ENCODE measurements at places on chromosomes 11 and 22. TPM values are rescaled to one million over a fixed set of nuclear protein-coding genes. Genes with fewer than 3 reads are reported as not detected.
A peak's percentile ranks its signal among the peaks of the same experiment; 100 is the strongest.

Gene SLC15A3
- 2.0 TPM for total RNA-seq

Gene HEPHL1
- total RNA-seq: not detected

Gene CD6
- 214 TPM for total RNA-seq

Gene SAA4
- total RNA-seq: not detected

Gene HMOX1
- total RNA-seq: 0.68 TPM

Gene OR4D5
- not detected for total RNA-seq

Gene MUC5AC
- not detected for total RNA-seq

Gene KRTAP5-10
- not detected for total RNA-seq

Gene MFRP
- not detected for total RNA-seq

DNA sequence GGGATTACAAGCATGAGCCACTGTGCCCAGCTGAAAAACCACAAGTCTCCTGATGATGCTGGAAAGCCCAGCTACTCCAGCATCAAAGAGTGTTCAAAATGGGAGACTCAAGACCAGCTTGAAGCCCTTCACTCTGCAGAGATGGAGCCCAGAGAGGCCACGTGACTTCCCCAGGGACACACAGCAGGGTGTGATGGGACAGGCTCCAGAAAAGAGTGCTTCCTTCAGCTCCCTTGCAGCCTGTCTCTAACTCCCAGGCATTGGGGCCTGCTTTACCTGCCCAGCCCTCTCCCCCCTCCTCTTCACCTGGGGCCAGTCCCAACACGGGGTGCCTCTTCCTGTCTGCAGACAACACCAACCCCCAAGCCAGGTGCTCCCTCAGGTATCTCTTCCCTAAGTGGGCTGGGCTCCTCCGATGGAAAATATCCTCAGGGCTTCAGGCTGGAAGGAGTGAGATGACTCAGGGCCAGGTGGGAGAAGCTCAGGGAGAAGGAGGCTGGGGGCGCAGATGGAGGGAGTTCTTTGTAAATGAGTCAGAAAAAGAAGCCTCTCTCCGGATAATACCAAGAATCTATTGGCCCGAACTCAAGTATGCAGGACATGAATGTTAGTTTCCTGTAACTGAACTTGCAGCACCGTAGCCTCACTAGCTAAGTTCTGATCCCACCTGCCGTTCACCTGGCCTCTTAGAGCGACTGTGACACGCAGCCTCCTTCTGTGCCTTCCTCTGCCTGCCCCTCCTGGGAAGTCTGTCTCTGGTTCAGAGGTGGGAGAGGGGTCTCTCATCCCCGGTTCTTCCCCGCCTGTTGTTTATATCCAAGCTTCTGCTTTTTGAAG, 326.6 kb downstream of the MN1 start:
- DNase-seq: no peak

DNA sequence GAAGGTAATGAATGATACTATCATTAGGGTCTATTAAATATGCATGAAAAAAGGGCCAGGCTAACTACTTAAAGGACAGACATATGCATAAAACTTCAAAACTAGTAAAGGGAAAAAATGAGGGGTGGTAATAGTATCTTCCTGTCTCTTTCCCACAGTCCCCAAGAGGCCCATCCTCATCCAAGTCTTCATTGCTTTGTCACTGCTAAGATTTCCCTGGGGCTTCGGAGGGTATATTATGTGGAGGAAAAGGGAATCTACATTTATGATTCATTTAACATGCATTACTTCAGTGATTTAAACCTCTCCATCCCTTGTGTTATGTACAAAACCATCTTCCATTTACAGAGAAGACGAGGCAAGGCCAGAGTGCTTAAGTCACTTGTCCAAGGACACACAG, 66.1 kb downstream of the CWC15 start:
- DNase-seq: no peak

DNA sequence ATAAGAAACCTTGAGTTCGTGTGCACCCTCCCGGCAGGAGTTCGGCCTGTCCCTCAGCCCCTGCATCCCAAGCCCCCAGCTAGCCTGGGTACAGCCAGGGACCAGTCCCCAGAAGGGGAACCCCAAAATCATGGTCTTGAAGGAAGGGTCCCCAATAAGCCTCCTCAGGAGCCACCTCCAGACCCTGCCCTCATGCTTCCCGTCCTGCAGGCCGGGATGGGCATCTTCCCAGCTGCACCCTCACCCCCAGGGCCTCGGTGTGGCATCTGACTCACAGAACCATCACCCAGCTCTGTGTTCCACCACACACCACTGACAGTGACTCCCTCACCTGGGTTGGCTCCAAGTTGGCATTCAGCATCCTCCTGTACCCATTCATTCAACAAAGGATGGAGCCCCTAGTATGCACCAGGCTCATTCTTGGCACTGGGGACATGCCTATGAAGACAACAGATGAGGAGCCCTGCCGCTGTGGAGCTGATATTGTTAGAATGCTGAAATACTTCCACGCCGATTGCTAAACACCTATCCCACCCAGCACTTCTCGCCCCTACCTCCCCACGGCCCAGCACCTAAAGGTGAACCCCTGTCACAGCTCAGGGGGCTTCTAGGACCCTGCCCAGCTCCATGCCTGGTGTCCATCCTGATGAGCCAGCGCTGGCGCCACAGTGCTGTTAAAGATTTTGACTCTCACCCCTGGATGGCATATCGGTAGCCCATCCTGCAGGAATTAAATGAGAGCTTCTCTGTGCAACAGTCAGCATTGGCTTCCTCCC, 77.8 kb downstream of the BUD13 start:
- DNase-seq: no peak

DNA sequence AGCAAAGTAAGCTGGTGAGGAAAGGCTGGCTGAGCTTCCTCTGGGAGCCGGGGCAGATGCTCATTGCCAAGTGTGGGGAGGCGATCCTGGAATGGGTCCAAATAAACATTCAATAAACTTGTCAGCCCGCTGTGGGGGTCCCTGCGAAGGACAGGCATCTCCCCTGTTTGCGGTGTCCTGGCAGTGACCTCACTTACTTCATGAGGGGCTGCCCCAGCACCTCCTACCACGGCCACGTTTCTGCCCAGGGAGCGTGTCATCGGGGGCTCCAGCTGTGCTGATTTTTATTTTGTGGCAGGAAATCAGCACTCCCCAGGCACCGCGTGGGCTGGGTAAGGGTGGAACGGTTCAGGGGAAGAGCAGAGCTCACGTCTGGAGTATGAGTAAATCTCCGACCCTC, 493.9 kb upstream of the B3GAT1 start:
- DNase-seq: no peak

DNA sequence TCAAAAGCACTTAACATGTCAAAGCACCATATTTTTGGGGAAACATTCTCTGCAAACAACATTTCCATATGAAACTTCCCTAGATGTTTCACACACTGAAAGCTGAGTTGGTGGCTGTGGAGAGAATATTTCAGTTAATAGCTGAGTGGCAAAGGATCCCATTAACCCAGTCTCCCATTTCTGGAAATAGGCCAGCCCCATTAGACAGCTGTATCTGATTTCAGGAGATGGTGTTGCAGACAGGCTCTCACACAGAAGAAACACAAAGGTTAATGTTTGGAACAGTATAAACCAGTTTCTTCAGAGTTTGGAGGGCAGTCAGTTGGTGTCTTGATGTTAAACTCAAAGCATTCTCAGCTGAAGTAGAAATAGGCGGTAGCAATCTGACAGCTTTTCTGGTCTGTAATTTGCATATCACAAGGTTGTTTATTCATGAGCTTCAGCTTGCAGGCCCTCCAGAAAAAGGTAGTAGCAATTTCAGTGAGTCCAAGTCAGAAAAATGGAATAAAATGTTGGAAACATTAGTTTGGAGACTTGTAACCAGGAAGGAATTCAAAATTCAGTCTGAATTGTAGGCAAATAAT, 15.5 kb upstream of the ZBTB44 start:
- DNase-seq: no peak

DNA sequence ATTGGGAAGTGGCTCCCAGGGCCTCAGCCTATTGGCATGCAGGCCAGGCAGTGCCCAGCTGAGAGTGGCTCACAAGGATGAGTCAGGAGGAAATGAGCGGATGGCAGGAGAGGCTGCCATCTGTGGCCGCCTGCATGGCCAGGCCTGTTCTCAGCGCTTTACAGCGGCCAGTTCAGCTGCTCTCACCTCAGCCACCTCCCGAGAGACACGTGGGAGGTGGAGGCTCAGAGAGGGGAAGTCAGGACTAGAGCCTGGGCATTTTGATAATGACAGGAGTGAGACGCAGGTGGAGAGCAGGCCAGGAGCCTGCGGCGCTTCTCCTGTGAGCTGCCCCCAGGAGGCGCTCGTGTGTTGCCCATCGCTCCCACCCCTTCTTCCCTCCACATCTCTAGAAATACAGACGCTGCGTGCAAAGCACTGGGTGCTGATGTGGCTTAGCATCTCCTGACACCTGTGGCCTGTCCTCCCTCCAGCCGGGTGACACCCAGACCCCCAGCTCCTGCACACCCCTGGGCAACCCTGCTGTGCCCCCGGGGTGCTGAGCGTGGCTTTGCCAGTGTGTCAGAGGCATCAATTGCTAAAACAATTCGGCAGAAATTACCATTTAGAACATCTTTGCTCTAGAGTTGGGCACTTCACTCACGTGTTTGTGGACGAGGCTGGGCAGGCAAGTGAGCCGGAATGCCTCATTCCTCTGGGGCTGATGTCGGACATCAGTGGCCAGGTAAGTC, 21.4 kb upstream of the PANX2 start:
- DNase-seq: peak; percentile 84

DNA sequence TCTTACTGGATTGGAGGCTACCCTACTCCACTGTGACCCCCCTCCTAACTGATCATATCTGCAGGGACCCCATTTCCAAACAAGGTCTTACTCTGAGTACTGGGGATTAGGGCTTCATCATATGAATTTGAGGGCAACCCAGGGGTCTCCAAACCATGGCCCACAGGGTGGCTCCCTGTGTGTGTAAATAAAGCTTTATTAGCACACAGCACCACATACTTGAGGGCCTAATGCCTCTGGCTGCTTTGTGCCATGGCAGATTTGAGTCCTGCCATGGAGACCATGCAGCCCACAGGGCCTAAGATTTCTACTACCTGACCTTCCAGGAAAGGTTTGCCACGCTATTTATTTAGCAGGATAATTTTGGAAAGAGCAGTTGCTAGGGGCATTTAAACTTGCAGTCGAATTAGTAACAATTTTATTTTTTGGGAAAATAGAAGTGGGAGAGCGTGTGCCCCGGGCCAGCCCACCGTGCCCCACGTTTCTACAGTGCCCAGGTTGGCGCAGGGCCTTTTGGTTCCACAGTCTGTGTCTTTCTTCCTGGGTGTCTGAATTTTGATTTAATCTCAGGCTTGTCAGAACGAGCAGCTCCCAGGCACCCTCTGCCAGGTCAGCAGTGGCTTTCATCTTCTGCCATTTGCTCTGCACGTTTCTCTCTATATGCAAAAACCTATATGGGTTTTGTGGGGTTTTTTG, 92.3 kb downstream of the KCNQ1 start:
- no peak for DNase-seq

GRCh38 chr22:30447656-30448055, 22.1 kb downstream of the MTFP1 start:
- DNase-seq: no peak

- no peak for DNase-seq
Observed at GRCh38 chr22:27782088-27782487, 19.5 kb downstream of the MN1 start.

DNA sequence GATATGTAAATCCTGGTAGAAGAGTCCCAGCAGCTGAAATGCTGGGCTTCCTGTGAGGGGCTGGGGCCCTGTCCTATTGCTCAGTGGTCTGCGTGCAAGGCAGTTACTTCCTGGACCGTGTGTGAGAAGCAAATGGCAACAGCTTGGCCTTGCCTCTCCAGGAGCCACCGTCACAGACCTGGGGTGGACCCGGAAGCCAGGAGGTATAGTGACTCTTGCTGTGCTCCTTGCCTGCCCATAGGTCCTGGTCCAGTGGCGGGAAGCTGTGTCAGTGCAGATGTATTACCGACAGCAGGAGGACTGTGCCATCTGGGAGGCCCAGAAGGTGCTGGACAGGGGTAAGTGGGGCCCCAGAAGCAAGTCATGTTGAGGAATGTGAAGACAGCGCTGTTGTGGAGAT, 54.3 kb downstream of the PISD start:
- DNase-seq: no peak

- no peak for DNase-seq
Observed at GRCh38 chr11:70510571-70510970, 112.2 kb downstream of the CTTN start.

DNA sequence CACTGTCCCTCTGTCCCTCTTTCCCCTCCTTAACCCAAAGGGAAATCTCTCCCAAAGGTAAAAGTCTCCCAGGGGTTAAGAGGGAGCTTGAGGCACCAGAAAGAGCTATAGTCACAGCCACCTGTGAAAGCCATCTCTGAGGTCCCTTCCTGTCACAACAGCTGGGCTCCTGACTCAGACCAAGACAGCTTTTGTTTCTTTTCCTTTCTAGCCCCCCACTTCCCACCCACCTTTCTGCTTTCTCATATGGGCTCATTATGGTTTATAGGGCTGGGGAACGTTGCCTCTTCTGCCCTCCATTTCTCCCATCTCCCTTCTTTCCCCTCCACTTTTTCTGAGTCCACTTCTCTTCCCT, 19.1 kb downstream of the MIF start:
- DNase-seq: peak; percentile 41

GRCh38 chr22:17994424-17995108, 29.8 kb downstream of the MICAL3 start:
- DNase-seq: no peak

GRCh38 chr11:3218483-3219280, at the start of gene MRGPRG:
MRGPRG (minus strand) TSS chr11:3218813; CDS start chr11:3218813, 0 bp downstream.
- no peak for DNase-seq

GRCh38 chr11:6655020-6655789, 404 bp downstream of the DCHS1 start:
- no peak for DNase-seq

DNA sequence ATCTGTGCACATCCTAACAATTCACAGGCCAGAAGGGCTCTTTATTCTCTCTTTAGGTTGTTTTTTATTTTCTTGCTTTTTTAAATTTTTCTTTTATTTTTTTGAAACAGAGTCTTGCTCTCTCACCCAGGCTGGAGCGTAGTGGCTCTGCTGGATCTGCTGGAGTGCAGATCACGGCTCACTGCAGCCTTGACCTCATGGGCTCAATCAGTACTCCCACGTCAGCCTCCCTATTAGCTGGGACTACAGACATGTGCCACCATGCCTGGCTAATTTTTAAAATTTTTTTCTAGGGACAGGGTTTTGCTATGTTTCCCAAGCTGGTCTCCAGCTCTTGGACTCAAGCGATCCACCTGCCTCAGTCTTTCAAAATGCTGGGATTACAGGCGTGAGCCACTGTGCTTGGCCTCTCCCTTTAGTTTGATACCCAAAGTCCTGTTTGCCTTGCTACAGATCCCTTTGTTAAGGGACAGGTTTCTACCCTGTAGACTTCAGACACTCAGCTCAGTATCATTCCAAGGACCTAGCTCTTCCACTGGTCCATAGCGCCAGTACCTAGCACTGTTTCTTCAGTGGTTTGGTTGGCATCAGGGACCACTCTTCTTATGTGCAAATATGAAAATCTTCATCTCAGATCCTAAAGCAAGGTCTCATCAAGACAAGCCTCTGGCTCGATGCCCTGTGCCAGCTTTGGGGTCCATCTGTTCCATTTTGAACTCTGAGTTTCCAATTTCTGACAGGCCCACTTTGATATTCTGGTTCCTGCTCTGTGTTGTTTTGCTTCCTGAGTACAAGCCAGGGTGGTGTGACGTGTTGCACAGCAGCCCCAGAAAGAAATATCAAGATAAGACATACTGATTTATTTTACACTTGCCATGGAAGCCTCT, 211.7 kb downstream of the FAT3 start:
- no peak for DNase-seq

GRCh38 chr22:20549232-20549841, 41.9 kb downstream of the MED15 start:
- DNase-seq: peak; percentile 73
